ENCODE measurements at places on chromosomes 7 and 10.

GRCh38 chr7:23349484-23350157 lies 50.5 kb downstream of the MALSU1 start:
- no peak for DNase-seq

GRCh38 chr7:53237344-53237913 lies 202.0 kb downstream of the POM121L12 start:
- no peak for DNase-seq

GRCh38 chr7:77348371-77348813 lies 67.8 kb downstream of the GSAP start:
- DNase-seq = no peak

GRCh38 chr7:157634401-157635147 lies 297.8 kb downstream of the DNAJB6 start:
- DNase-seq = no peak

GRCh38 chr7:12601302-12601869 lies 30.9 kb downstream of the SCIN start:
- no peak for DNase-seq

All from stimulated activated CD8-positive, alpha-beta memory T cell treated with anti-CD3 and anti-CD28 coated beads, Interleukin-15, amount 100 ng/mL, for 4 hours (primary cell).